Left kidney (tissue), 8 donors: ENCODE measurements at places on chromosomes 3 and 15. TPM values are rescaled to one million over a fixed set of nuclear protein-coding genes. Genes with fewer than 3 reads are reported as not detected.

DNA sequence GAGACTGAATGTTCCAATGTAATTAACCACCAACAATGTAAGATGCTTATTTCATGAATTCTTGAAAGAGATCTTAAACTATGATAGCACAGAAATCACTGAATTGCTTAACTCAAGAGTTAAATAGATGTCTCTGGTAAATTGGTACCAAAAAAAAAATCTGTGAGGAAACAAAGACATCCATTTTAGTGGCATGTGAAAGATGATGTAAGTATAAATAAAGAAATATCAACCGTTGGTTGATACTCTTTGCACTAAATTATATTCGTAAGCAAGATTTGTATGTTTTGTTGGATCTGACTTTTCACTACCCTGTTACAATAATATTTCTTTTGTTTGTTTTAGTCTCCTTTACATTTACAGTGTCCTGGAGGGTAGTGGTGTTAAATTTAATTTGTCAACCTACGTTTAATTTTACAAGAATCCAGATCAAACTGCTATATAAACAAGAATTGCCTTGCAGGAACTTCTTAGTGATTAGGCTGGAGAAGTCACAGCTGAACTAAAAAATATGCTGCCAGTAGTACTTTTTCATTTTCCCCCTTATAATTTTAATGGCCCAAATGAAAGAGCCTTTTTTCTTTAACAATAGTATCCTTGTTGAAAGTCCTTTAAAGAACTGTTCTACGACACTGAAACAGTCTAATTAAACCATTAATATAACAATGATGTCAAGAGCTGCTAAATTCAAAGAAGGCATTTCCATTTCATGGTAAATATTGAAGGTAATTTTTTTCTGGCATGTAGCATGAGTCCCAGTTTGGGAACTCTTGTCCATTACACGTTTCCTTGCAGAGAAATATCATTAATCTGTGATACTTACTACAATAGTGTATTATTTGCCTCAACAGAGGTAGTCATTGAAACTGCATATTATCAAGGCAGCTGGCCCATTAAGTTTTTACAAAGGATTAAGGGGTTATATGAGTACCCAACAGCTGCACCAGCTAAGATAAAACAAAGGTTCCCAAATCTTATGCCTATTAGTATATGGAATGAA is 109.6 kb upstream of the PHLDB2 start:
- DNase-seq, result no peak

DNA sequence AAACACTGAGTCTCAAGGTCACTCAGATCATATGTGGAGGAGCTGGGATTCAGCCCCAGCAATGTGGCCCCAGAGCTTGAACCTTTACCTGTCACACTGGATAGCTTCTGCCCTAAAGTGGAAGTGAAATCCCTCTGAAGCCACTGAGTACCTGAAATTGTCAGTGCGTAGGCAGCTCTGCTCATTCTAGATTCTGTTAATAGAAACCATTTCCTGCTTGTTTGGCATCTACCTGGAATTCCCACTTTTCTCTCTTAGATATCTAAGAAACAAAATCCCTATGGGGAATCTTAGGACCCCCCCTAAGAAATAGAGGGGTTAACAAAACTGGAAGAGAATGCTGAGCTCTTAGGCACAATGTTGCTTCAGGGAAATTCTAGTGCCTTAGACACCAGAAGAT is 29.8 kb downstream of the FBXL22 start:
- no peak for DNase-seq

DNA sequence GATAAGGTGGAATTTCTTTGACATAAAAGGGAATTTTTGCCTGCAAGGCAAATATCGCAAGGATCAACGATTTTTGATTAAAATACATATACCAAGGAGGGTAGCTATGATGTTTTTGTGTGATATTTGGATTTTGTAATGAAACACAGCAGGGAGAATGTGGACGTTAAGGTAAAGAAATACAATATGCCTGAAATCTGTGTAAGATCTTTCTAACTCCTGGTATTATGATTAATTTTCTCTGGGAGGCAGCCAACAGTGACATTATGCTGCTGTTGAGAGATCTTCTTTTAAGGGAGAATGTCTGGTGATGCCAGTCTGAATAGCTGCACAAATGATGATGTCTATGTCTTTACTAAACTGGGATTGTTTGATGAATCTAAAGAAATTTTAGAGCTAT is 972.2 kb downstream of the SQOR start:
- DNase-seq, result no peak

DNA sequence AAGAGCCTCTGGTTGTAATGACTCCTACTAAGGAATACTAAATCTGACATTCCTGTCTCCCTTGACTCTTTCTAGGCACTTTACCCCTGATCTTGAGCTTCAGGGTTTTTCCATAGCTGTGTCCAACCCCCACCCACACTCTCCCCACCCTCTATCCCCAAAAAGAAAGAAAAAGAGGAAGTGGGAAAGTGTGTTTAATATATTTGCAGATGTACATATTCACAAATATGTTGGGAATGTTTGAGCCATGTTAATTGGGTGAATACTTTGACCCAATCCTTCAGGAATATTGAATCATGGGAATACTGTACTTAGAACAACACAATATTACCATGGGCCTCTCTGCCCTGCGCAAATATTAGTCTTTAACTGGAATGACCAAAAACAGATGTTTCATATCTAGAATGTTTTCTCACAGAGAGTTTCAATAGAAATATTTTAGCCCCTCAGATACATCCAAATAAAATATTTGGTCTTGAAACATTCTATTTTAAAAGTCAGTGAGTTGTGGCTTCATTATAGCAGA is 19.8 kb upstream of the PFN2 start:
- no peak for DNase-seq

- DNase-seq, result no peak
These were observed 16.4 kb downstream of the UBE2E2 start for GRCh38 chr3:23219552-23219951.

- DNase-seq, result no peak
These were observed 26.1 kb downstream of the CMSS1 start for GRCh38 chr3:99843590-99844258.

GRCh38 chr3:45509038-45509767 is 85.3 kb upstream of the LIMD1 start:
- DNase-seq, result no peak

DNA sequence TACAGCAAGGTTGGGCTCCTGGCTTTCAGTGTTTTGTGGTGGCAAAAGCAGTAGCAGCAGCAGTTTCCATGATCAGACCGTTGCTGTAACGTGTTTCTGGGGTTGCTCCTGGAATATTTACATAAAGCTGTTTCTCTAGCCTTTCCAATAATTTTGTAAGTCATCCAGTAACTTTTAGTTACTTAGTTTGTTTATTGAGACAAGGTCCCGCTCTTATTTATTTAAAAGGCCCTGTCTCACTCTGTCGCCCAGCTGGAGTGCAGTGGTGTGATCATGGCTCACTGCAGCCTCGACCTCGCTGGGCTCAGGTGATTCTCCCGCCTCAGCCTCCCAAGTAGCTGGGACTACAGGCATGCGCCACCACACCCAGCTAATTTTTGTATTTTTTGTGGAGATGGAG is 8.8 kb upstream of the MYO5A start:
- no peak for DNase-seq

DNA sequence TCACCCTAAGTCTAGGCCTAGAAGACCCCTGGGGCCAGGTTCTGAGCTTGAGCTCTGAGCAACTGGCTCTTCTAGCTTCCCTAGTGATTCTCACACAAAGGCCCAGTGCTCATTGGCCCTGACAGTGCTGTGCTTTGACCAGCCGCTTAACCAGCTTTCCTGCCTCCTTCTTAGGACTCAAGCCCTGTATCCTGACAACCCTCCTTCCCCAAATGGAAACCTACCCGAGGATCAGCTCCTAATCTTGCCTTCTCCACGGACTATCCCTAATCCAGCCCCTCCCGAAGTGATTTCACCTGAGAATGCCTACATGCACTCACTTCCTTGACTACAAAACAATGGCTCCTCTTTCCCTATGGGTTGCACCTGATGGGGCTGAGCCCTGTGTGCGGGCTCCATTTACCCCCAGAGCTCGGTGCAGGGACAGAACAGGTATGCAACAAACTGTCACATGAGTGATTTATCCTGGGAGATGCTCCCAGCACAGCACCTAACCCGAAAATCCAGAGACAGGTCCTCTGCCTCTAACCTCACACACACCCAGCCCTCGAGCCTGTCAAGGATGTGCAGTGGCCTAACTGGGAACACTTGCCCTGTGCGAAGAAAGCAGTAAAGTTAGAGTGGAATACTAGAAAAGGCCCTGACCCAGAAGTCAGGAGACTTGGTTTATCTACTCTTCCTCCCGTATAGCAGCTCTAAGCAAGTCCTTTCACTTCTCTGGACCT is 2.3 kb downstream of the MEGF11 start:
- DNase-seq, result no peak

DNA sequence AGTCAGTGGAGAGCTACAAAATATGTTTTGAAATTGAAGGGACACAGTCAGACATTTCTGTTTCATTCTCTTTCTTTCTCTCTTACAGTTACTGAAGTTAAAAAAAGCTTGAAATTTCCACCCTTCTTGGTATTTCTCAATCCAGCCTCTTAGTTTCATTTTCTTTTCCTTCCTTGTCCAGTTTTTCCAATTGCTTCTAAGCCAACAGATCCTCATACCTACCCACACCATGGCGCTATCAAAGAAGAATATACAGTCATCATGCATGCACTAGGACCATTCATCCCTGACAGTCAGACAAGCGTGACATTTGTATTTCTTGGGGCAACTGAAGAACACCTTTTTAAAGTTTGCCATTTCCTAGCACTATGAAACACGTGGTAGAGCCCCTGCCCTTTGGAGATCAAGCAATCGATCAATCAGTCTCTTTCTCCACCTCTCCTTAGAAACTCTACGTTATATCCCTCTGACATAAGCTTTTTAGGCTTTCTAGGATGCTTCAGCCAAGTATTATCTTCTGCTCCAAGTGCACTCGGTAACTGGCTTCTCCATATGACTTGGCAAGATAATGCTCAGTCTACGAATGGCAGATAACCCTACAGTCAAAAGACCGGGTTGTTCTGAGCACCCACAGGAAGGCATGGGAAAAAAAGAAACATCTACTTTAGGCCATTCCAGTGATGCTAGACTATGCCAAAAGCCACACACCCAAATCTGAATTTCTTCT is 65.4 kb downstream of the FBN1 start:
- no peak for DNase-seq

GRCh38 chr15:56293495-56294292 is 50.0 kb upstream of the RFX7 start:
- no peak for DNase-seq

NR2E3 gene
- 1.0 TPM for polyA plus RNA-seq

TP63 gene
- 1.6 TPM for polyA plus RNA-seq

KLHL18 gene
- polyA plus RNA-seq, result 14.9 TPM
